Left lobe of liver (tissue), 2 donors: ENCODE measurements at places on chromosomes 5 and 9.

DNA sequence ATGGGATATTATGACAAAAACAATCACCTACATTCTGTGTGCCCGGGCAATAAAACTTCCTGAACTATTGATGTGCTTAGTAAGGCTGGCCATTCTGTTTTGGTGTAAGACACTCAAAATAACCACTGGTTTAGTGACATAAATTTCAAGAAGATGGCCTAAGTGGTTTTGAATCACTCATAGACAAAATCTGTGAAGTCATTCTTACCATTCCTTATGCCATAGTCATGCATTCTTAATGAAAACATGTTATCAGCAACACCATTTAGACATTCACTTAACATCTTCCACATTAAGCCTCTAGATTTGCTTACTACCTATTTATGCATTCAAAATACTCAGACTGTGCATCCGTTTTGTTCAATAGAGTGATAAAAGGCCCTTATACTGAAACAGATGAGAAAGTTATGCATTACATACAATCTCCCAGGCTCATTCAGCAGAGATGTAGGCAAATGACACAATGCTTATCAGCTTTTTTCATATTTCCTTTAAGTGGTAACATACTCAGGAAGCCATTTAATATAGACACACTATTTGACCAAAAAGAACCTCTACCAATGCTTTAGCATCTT is 848.8 kb upstream of the DMAC1 start:
- no peak for DNase-seq

GRCh38 chr9:108188976-108189375 is 666.8 kb downstream of the ACTL7B start:
- no peak for DNase-seq

- no peak for DNase-seq
Observed at GRCh38 chr5:124697933-124698591, 48.4 kb downstream of the ZNF608 start.

DNA sequence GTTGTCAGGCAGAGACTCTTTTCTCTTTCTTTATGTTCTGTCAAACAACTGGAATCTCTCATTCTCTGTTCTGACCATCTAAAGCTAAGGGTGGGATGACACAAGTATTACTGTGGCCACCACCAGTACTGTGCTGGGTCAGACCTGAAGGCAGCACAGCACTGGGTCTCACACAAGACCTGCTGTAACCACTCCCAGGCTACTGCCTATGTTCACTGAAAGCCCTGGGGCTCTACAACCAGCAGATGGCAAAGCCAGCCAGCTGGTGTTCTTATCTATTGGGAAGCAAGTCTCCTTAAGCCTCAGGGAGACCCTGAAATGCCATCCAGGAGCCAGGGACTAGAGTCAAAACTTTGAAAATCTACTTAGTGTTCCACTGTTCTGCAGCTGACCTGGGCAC is 189.5 kb downstream of the SLCO4C1 start:
- no peak for DNase-seq

DNA sequence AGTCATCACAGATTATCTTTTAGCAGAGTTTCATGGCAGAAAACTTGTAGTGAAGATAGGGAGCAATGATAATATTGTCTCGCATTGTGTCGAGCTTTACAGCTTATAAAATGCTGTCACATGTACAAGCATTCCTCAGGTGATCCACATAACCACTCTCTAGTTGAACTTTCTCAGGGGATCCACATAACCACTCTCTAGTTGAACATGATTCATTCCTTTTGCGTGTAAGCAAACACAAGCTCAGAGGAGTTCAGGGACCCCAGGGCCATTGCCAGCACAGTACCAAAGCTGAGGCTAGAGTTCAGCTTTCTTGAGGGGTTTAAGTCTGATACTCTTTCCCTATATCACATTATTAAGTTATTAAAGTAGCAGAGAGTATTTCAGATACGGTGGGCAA is 86.7 kb downstream of the CDH6 start:
- no peak for DNase-seq

- no peak for DNase-seq
Observed at GRCh38 chr9:88186495-88187110, 48.3 kb upstream of the SPATA31C2 start.

DNA sequence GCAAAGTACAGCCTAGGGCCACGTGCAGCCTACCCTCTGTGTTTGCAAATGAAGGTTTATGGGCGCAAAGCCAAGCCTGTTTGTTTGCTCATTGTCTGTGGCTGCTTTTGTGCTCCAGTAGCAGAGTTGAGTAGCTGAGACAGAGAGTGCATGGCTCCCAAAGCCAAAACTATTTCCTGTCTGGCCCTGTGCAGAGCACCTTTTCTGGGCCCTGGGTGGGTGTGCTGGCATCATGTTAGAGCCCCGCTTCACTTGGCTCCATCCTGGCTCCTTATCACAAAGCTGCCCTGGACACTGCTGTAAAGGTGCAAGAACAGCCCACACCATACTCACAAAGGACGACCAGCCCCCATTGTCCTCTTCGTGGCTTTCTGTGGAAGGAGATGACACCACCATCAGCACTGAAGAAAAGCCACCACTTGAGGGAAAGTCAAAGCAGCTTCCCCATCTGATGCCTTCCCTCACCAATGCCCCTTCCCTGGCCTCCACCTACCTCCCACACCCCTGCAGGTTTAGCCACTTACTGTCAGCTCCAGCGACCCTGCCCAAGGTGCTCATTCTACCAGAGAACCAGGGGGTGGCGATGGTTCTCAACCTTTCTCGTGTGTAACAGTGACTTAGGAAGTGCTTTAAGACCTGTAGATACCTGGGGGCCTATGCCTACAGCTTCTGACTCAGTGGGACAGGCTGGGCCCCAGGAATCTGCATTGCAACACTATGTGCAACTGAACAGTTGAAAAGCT is 23.4 kb downstream of the LCP2 start:
- no peak for DNase-seq

DNA sequence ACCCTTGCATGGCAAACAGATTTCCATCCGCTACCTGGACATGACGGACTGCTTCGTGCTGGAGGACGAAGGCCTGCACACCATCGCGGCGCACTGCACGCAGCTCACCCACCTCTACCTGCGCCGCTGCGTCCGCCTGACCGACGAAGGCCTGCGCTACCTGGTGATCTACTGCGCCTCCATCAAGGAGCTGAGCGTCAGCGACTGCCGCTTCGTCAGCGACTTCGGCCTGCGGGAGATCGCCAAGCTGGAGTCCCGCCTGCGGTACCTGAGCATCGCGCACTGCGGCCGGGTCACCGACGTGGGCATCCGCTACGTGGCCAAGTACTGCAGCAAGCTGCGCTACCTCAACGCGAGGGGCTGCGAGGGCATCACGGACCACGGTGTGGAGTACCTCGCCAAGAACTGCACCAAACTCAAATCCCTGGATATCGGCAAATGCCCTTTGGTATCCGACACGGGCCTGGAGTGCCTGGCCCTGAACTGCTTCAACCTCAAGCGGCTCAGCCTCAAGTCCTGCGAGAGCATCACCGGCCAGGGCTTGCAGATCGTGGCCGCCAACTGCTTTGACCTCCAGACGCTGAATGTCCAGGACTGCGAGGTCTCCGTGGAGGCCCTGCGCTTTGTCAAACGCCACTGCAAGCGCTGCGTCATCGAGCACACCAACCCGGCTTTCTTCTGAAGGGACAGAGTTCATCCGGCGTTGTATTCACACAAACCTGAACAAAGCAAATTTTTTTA is 242.9 kb downstream of the MARCHF11 start:
- DNase-seq, result no peak

- no peak for DNase-seq
Observed at GRCh38 chr5:135392256-135392655, 6.8 kb downstream of the MACROH2A1 start.

DNA sequence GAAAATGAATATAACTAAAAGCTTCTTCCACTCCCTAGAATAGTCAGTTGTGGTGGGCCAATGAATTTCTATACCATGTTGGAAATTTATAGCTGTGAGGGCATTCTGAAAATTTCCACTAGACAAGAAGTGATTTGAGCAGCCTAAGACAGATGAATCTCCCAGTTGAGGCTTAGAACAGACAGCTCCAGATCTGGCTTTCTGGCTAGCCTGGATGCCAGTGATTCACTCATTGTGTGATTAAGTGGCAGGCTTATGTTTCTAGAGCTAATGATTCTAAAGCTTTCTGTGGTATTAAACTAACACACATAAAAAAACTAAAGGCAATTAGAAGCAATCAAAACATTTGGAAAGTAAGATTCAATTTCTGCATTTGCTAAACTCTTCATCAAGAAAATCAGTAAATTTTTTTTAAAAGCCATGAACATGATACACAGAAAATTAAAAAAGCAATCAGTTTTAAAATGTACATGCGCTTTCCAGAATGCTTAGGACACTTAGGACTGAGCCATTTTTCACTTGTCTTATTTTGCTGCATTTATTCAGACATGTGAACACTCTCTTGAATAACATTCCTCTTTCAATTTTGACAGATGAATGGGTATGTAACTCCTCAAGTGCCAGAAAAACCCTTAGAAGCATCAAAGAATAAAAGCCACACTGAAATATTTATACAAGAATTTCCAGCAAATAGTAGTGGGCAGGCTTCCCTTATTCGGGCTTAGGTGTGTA is 100.5 kb upstream of the GNAQ start:
- no peak for DNase-seq

DNA sequence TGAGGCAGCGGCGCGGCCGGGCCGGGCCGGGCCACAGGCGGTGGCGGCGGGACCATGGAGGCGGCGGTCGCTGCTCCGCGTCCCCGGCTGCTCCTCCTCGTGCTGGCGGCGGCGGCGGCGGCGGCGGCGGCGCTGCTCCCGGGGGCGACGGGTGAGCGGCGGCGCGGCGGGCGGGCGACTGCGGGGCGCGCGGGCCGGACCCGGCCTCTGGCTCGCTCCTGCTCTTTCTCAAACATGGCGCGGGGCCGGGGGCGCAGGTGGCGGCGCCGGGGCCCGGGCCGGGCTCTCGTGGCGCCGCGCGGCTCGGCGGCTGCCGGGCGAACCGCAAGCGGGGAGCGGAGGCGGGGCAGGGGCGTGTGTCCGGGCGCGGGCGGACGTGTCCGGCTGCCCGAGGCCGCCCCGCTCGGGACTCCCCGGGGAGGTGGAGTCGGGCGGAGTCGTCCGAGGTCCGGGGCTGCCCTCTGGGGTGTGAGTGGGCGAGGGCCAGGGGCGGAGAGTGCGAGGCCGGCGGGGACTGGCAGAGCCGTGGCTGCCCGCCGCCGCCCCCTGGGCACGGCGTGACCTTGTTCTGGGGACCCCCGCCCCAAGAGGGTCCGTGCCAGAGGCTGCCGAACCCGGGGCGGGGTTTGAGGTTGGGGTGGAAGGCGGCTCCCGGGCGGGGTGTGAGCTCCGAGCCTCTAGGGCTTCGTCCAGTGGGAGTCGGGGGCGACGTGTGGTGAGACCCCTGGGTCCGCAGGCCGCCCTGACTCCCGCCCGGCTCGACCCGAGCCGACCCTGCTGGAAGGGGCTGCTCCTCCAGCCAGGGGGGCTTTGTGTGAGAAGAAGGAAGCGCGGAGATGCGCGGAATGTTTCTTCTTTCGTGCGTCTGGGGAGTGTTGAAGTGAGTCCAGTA is 485 bp downstream of the TGFBR1 start:
- DNase-seq, result peak; percentile 90

GRCh38 chr9:126806336-126806735 is 1.5 kb downstream of the ZBTB43 start:
- no peak for DNase-seq

GRCh38 chr5:132853323-132853722 is 12.9 kb downstream of the GDF9 start:
- DNase-seq, result peak; percentile 54

DNA sequence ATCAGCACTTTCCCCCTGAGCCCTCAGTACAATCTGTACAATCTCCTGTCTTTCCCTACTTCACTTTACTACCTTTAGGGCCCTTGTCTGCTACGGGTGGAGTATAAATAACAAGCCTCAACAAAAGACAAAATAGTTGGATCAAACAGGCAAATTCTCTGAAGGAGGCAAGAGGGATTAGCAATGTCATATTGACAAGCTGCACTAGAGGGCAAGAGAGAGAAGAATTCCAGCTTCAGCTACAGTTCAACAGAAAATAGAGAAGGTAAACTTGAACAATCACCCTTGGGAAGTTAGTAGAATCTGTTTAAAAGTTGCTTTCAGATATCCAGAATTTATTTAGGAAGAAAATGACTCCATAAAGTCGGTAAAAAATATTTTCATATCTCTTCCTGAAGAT is 68.4 kb upstream of the IZUMO3 start:
- no peak for DNase-seq

GRCh38 chr5:31825518-31826068 is 186.7 kb downstream of the PDZD2 start:
- DNase-seq, result no peak

GRCh38 chr5:180207593-180207992 is 1.4 kb downstream of the RASGEF1C start:
- no peak for DNase-seq

DNA sequence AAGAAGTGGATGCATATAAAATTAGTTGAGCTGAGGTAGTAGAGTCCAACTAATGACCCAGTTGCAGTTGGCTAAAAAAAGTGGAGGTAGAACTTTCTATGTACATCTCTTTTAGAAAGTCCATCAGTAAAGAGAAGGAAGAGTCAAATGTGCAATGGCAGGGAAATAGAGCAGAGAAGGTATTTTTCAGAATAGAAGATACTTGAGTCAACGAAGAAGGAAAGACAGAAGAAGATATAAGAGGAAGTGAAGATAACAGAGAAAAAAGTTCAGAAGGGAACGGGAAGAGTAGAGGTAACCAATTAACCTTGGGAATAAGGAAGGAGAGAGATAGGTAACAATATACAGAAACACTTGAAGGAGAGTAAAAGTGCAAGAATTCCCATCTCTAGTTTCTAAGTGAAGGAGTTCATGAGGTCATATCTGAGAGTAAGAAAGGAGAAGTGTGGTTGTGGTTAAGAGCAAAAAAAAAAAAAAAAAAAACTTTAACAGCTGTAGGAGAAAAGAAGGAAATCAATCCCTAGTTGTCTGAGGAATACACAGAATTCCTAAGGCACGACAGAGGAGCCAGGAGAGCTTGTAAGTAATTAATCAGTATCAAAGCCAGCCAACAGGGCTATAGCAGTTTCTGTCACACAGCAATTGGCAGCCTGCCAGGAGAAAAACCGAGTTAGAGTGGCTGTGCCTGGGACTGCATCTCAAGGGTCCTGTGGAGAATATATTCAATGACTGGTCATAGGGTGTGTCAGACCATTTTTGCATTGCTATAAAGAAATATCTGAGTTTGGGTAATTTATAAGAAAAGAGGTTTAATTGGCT is 61.0 kb downstream of the ARL15 start:
- DNase-seq, result no peak

- no peak for DNase-seq
Observed at GRCh38 chr5:98757978-98758377, 15.5 kb upstream of the RGMB start.
